ENCODE measurements at places on chromosomes 6 and 20.
A peak's percentile ranks its signal among the peaks of the same experiment; 100 is the strongest.

- DNase-seq = no peak
Observed at GRCh38 chr20:22546344-22546743, 38.0 kb downstream of the FOXA2 start.

DNA sequence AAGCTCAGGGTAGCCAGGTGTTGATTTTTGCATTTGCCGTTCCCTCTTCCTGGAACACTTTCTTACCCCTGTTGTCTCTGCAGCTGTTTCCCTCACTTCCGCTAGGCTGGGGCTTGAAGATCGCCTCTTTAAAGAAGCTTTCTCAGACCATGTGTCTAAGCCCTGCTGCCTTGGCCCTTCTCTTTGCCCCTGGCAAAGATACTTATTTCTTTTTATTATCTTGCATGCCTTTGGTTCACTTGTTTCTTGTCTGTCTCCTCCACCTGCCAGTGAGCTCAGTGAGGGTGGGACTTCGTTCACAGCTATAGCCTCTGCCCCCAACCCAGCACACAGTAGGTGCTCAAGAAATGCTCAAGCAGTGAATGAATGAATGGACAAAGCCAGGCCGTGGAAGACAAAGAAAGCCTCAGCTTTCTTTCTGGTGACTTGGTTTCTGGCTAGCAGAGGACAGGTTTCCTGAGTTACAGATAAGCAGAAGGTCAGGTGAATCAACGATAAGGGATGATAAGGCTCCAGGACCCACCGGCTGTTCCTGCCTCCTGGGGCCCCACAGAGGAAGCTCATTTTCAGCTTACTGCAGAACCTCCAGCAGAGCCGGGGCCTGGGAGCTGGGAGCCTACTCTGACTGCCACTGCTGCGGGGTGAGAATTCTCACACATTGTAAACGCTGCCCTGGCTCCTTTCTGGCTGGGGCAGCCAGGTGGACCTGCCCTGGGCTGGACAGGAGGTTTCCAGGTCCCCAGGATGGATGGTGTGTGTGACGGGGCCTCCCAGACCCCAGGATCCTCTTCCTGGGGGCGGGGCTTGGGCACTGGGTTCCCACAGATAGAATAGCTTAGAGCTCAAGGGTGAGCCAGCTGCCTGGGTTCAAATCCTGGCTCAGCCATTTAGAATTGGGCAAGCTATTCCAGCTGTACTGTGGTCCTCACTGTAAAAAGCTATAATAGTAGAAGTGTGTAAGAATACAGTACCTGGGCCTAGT is 29.8 kb downstream of the SNAI1 start:
- no peak for DNase-seq

GRCh38 chr6:87922196-87922946 is 125.3 kb upstream of the SPACA1 start:
- DNase-seq = no peak

DNA sequence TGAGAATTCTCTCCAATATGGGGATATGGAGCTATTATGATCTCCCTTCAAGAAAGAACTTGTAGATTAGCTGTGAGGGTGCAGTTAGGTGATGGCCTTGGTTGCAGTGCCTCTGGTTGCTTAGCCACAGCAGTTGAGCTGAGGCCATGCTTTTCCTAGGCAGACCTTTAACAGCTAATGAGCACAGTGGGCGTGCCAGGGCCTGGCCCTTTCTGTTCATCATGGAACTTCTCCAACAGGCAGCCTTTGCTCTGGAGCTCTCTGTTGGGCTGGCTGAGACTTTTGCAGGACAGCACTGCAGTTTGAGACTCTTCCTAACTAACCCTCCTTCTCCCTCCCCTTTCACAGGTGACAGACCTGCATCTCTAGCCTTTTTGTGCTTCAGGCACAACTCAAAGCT is 39.7 kb upstream of the TMEM170B start:
- DNase-seq = no peak

DNA sequence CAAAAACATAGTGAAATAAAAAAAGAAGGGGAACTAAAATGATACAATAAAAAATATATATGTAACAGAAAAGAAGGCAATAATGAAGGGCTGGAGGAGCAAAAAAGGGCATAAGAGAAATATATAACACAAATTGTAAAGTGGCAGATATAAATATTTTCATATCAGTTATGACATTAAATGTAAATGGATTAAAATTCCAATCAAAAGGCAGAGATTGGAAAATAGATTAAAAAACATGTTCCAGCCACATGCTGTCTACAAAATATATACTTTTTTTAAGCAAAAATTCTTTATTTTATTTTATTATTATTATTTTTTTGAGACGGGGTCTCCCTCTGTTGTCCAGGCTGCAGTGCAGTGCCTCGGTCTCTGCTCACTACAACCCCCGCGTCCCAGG is 23.9 kb upstream of the NT5E start:
- DNase-seq = no peak

- DNase-seq = no peak
Observed at GRCh38 chr6:118198746-118199145, 291.7 kb downstream of the SLC35F1 start.

DNA sequence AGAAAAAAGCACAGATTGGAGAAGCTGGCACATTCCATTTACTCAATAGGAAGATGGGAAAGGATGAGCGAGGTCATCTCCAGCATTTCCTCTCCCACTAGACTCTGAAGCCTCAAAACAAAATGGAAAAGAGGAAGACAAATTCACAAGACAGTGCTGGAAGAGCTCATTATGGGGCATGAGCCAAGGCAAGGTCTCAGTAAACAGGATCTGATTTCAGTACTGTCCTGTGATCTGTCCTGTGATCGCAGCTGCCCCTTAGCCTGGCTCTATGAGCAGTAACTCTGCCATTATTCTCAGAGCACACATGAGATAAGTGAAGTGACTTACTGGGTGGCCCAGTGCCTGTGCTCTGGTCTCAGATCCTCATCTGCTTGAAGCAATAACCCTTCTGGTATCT is 68.1 kb upstream of the SLC4A11 start:
- no peak for DNase-seq

GRCh38 chr6:94289131-94289530 is 869.8 kb upstream of the EPHA7 start:
- DNase-seq = no peak

GRCh38 chr6:53728570-53729194 is 63.1 kb upstream of the KLHL31 start:
- DNase-seq = peak; percentile 58

- DNase-seq = no peak
Observed at GRCh38 chr6:31247813-31248212, 24.1 kb downstream of the HLA-C start.

GRCh38 chr6:12289365-12289919 is 719 bp upstream of the EDN1 start:
- DNase-seq = peak; percentile 56

DNA sequence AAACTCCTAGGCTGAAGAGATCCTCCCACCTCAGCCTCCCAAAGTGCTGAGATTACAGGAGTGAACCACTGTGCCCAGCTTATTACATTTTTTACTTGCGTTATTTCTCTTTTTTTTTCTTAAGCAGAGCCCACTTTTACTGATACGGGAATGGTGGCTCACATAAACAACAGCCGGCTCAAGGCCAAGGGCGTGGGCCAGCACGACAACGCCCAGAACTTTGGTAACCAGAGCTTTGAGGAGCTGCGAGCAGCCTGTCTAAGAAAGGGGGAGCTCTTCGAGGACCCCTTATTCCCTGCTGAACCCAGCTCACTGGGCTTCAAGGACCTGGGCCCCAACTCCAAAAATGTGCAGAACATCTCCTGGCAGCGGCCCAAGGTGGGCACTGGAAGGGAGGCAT is 10.5 kb downstream of the CAPN11 start:
- no peak for DNase-seq

DNA sequence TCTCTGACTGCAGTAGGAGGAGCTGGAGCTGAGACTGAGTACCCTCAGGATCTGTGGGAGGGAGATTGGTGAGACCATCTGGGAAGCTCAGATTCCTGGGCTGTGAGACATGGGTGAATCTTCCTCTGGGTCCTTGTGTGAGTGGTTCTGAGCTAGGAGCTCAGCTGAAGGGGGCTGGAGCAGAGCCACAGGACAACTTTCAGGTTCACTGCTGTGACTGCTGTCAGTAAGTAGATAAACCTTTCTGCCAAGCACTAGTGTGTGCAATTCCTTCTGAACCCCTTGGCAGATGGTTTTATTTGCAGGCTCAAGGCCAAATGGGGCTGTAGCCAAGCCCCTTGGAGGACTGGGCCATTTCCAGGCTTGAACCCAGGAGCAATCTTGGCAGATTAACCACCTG is 49.6 kb upstream of the SNAP91 start:
- no peak for DNase-seq

DNA sequence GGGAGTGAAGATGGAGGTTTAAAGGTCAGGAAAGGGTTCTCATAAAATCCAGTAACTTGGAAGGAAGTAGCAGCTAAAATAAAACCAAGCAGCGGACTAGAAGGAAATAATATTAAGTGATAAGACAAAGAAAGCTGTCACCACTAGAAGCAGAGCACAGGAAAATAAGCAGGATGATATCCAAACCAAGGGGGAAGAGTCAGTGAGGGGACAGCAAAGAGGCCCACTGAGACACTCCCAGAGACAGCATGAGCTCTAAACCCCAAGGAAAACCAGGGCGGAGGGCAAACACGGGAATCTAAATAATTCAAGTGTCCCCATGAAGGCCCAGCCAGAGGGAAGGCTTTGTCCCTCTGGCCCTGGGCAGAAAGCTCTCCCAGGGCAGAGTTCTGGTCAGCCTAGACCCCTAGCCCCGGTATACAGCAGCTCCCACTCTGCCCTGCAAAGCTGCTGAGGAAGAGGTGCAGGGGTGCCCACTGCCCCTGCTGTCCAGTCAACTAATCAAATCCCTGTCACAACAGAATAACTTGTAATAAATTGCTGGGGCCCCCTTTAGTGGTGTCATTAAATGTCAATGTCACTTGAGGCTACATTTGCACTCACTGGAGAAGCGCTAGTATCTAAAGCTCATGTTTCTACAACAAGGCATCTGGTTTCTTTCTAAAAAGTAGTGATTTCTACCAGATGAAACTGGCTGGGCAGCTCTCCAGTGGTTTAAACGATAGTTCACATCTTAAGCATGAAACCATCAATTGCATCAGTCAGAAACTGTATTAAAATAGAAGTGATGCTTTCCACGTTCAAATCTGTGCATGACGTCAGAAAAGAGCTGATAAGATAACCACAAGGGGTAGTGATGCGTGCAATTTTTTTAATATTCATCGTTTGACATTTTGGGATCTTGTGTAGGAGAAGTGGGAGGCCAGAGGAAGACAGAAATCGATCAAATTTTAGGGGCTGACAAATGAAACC is 13.6 kb downstream of the PDE10A start:
- DNase-seq = no peak

DNA sequence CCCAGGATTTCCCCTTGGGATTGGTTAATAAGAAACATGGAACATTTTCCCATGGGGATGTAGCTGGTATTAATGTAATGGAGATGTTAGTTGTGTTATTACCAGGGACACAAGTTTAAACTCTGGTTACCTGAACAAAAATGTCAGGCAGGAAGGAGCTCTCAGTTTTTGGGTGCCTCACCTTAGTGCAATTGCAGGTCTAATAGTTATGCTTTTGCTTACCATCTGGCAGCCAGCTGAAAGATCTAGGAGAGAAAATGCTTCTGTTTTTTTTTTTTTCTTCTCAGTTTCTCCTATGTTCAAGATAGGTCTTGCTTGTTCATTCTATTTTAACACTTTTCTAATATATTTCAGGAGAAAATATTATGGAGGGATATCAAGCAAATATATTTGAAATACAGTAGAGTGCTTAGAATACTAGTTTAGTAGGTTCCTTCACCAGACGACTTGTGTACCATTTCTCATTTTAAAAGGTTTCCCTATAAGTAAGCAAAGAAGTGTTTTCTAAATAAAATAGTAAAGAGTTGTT is 4.2 kb upstream of the UBE2J1 start:
- no peak for DNase-seq

GRCh38 chr6:110456694-110457093 is 19.7 kb downstream of the SLC22A16 start:
- DNase-seq = peak; percentile 16

DNA sequence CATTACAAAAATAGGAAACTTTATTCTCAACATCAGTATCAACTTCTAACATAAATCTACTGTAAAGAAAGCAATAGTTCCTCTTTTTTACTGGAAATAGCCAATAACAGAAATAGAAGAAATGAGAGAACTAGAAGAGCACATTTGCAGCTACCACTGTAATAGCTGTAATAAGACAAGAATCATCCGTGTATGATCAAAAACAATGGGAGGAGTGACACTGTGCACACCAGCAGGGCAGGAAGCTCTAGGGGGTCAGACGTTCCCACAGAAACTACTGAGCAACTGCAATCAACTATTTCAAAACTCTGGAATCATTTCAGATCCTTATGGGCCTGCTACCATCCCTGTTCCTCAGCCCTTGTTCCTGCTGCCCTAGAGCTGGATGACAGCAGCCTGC is 43.7 kb downstream of the NINL start:
- DNase-seq = no peak

- DNase-seq = peak; percentile 17
Observed at GRCh38 chr6:148873868-148874267, 127.0 kb downstream of the UST start.

GRCh38 chr20:46670585-46671584 is 18.4 kb downstream of the TP53RK start:
- DNase-seq = no peak

DNA sequence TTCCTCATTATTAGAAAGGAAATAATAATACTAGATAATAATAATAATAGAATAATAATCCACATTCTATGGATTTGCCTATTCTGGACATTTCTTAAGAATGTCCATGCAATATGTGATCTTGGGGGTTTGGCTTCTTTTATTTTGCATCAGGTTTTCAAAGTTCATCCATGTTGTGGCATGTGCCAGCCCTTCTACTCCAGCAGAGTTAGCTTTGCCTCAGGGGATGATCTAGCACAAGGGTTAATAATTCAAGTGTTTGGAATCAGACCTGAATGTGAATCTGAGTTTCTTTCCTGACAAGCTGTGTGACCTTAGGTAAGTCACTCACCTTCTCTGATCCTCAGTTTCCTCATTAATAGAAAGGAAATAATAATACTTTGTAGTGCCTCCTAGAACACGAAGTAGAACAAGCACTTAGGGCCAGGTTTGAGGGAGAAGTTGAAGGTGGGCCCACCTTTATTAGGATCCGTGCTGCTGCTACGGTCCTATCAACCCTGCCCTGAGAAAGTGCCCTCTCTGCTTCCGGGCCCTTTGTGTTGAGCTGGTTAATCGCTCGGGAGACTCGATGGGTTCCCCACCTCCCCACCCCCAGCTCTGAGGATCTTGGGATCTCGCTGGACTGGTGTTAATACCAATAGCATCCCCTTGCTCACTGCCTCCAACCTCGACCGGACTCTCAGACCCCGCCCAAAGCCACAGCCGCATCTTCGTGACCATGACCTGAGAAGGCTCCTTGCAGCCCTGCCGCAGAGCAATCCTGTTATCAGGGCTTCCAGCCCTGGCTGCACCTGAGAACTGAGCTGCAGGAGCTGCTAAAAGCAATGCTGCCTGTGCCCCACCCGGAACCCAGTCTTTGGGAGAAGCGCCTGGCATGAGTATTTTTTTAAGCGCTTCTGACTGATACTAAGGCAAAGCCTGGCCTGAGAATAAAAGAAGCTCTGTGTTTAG is 26.9 kb downstream of the RBM38 start:
- DNase-seq = no peak

DNA sequence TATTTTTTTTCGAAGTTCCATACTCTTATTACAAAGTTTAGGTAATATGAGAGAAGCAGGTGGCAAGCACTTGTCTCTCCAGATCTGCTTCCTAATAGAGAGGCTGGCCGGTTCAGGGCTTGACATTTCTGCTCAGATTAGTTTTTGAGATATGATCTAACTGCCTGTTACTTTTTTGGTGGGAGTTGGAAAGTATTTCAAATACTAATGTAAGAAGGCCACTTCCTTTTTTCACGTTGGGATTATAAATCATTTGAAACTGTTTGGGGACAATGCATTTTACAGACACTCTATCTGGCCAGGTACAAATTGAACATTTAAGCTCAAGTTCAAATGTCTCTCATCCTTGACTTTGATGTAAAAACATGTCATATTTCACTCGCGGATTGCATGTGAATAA is 222.1 kb upstream of the SULF2 start:
- DNase-seq = no peak

Measured in NCI-H1417 (cell line).